ENCODE measurements at places on chromosomes 5 and 9.
A peak's percentile ranks its signal among the peaks of the same experiment; 100 is the strongest.

- DNase-seq = no peak
Observed at GRCh38 chr9:132630811-132631210, 39.0 kb downstream of the DDX31 start.

GRCh38 chr9:35756275-35757225 lies 2.5 kb upstream of the MSMP start:
- peak; percentile 58 for DNase-seq

- no peak for DNase-seq
Observed at GRCh38 chr5:2750026-2750757, 1.3 kb downstream of the IRX2 start.

GRCh38 chr5:149100331-149100730 lies 37.5 kb upstream of the SH3TC2 start:
- DNase-seq = no peak

DNA sequence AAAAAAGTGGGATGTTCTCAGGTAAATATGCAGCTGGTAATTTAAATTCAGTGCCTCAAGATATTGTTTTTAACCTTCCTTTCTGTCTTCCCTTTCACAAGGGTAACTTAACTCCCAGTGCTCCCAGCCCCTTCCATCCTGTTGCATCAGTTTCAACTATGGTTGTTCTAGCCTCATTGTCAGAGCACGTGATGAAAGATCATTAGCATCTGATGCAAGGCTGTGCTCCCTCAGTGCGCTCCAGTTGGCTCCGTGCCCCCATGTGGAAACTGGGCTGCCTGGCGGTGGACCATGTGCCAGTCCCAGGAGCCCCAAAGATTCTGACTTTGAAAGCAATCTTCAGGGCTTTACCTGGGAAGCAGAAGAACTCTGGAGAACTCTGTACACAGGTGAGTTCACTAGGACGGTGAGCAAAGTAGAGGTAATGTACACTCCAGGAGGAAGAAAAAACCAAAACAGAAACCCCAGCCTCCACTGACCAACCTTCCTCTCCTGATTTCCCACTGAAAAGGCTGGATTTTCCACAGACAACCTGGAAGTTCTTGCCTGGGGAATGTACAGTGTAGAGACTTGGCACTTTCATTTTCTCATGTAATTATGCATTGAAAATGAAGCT lies 96.9 kb downstream of the SLC1A3 start:
- no peak for DNase-seq

DNA sequence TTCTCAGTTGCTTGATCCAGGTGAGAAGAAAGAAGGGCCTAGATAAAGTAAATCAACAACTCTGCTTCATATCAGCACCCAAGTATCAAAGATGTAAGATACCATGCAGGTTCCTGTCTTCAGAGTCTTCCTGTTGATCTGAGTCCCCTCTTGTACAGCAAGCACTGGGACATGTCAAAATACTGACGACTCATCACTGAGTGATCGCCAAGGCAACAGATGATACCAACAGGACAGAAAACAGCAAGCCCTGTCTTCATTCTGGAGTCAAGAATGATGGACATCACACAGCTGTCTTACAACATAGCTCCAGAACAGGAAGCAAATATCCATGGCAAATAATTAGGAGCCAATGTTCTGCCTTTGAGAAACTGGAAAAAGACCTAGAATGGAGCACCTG lies 83.7 kb downstream of the TARS1 start:
- no peak for DNase-seq

- DNase-seq = no peak
Observed at GRCh38 chr5:21140987-21141386, 1153.0 kb upstream of the CDH18 start.

- no peak for DNase-seq
Observed at GRCh38 chr5:54867310-54867944, 118.0 kb downstream of the ESM1 start.

DNA sequence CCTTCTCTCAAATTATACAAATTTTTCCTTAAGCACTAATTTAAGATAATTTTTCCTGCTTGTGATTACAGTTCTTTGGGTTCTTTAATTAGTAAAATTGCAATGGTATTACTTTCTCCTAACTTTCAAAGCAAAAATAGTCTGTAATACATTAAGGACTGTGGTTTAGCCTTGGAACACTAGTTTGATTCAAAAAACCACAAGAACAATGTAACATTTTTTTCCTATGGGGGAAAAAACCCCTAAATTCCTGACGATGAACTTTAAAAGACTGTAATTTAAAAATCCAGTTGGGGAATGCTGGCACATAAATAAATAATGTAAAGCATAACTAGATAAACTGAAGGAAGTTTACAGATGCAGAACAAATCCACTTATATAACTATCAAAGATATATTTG lies 65.3 kb downstream of the CDC14B start:
- no peak for DNase-seq

GRCh38 chr9:99085949-99086948 lies 18.7 kb upstream of the TGFBR1 start:
- DNase-seq = no peak

DNA sequence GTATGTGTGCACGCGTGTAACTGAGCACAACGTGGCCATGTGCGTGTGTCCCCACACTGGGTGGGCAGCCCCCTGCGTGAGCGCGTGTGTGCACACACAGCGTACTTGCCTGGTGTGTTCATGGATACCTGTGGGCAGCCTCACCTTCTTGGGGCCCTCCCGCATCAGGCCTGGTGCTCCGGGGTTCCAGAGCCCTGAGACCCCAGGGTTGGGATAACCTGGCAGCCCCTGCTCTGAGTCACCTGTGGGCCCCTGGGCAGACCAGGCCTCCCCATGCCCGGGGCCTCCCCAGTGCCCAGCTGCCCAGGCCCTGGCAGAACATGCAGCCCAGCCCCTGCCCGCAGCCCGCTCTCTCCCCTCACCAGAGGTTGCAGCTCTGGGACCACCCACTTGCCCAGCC lies 25.2 kb downstream of the LHX3 start:
- no peak for DNase-seq

- DNase-seq = no peak
Observed at GRCh38 chr5:128480906-128481633, 57.0 kb downstream of the FBN2 start.

- no peak for DNase-seq
Observed at GRCh38 chr5:118818604-118819003, 169.7 kb downstream of the DTWD2 start.

GRCh38 chr5:24005384-24005783 lies 498.0 kb downstream of the PRDM9 start:
- DNase-seq = no peak

- DNase-seq = no peak
Observed at GRCh38 chr9:75797085-75797580, 93.3 kb upstream of the PCSK5 start.

DNA sequence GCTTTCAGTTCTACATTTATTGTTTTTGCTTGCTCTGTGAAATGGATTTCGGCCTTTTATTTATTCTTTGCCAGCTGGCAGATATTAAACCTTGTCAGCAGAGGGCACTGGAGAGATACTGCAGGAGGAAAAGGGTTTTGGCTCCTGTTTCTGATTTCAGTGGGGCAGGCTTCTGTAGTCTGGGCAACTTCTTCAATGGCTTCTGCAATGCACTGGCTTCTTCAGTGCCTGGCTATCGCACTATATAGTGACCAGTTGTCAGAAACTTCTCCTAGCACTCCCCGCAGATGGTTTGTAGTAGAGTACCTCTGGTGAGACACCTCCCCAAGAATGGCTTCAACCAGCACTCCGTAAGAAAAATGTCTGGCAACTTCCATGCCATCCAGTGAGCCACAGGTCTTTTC lies 3.2 kb upstream of the NFX1 start:
- no peak for DNase-seq

DNA sequence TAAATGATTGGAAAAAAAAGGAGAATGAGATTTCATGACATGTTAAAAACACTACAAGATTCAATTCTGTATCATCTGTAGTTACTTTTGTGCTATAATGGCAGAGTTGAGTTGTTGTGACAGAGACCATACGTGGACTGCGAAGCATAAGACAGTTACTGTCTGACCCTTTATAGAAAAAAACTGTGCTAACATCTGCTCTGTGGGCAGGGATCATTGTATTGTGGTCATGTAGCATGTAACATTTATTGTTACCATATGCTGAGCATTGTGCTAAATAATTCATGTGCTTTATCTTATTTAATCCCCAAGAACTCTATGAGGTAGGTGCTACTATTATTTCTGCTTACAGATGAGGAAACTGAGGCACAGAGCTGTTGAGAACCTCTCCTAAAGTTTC lies 147.3 kb upstream of the HMHB1 start:
- no peak for DNase-seq

DNA sequence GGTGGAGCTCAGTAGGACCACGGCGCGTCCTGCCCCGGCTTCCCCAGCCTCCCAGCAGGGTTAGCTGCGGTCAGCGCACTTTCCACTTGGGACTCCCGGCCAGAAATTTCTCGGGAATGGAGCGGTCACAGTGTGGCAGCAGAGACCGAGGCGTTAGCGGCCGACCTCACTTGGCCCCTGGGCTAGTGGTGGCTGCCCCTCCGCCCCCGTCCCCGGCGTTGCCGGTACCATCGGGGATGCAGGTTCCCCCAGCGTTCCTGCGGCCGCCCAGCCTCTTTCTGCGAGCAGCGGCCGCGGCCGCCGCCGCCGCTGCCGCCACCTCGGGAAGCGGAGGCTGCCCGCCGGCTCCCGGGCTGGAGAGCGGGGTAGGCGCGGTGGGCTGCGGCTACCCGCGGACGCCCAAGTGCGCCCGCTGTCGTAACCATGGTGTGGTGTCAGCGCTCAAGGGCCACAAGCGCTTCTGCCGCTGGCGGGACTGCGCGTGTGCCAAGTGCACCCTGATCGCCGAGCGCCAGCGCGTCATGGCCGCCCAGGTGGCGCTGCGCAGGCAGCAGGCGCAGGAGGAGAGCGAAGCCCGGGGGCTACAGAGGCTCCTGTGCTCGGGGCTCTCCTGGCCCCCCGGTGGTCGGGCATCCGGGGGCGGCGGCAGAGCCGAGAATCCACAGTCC lies 460 bp downstream of the DMRTA1 start:
- DNase-seq = no peak

DNA sequence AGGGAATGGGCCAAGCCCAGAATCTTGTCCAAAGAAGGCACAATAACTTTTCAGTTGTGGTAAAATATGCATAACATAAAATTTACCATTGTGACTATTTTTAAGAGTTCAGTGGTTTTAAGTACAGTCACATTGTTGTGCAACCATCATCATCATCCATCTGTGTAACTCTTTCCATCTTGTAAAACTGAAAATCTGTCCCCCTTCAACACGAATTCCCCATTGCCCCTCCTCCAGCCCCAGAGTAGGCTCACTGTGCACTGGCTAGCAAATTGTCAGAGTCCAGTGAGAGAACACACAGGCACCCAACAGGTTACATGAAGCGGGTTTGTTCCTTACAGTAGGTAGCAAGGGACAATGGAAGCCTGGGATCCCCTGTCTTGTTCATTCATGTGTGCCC lies 13.7 kb downstream of the BARX1 start:
- DNase-seq = no peak

DNA sequence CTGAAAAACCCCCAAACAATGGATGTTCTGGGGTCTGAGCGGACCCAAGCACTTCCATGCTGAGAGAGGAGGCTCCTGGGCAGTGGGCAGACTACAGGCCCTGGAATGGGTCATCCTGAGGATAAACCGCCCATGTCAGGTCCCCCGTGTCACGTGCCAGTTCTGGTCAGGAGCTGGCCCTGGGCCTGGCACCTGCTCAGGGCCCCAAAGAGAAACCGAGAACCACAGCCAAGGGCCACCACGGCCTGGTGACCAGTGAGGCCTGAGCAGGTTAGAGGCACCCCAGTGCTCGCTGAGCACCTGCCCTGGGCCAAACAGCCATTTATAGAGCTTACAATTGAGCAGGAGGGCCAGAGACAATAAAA lies 15.8 kb downstream of the LMAN2 start:
- DNase-seq = no peak

GRCh38 chr9:22173908-22174307 lies 164.8 kb upstream of the CDKN2B start:
- no peak for DNase-seq

- DNase-seq = no peak
Observed at GRCh38 chr5:90037646-90038045, 371.9 kb downstream of the CETN3 start.

- DNase-seq = no peak
Observed at GRCh38 chr9:18208166-18209059, 265.5 kb upstream of the ADAMTSL1 start.

Measured in activated CD8-positive, alpha-beta memory T cell treated with anti-CD3 and anti-CD28 coated beads for 4 hours (primary cell).